ENCODE measurements at places on chromosomes 7 and 10.

DNA sequence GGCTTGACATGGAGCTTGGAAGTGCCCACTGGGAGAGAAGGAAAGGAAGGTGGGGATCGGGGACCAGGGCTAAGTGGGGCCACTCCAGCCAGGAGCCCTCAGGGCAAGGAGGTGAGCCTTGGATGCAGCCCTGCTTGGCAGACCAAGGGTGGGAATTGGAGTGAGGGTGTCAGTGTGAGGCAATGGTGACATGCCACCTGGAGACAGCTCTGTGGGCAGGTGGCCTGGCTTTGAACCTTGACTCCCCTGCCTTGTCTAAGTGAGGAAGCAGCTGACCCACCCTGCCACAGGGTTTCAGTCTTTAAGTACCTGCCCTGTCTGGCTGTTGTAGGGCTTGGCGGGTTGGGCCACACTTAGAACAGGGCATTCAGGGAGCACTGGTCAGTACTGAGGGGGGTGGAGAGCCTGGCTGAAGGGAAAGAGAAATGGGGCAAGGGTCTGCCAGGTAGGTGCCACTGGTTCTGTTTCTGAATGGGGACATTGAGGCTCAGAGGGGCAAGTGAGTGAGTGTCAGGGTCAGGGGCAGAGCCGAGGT lies 4.8 kb downstream of the RAMP3 start:
- DNase-seq, result no peak

DNA sequence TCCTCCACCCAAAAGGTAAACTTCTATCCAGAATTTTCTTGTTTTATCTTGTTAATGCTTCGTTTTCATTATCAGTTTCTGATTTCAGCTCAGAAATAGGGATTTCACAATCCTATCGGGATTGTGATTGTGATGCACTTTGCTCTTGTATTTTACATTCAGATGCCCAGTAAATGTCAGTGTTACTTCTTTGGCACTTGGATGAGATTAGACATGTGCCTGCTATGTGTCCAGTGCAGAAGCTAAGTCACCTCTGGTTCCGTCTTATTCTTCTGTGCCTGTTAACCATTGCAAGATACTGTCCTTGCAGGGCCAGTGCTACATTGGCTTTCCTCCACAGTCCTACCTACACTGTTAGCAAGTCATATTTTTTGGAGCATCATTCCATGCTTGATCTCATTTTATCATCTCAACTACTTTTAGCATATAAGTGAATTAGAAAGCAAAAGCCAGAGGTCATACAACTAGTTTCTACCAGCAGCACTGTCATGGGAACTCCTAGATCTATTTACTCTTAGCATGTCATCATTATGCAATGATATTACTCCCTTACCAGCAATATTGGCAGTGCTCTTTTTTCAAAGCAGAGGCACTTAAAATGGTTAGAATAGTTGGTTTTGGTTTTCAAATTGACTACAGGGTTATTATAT lies 26.7 kb downstream of the ZNF277 start:
- no peak for DNase-seq

GRCh38 chr10:526651-527312 lies 162.7 kb downstream of the DIP2C start:
- no peak for DNase-seq

DNA sequence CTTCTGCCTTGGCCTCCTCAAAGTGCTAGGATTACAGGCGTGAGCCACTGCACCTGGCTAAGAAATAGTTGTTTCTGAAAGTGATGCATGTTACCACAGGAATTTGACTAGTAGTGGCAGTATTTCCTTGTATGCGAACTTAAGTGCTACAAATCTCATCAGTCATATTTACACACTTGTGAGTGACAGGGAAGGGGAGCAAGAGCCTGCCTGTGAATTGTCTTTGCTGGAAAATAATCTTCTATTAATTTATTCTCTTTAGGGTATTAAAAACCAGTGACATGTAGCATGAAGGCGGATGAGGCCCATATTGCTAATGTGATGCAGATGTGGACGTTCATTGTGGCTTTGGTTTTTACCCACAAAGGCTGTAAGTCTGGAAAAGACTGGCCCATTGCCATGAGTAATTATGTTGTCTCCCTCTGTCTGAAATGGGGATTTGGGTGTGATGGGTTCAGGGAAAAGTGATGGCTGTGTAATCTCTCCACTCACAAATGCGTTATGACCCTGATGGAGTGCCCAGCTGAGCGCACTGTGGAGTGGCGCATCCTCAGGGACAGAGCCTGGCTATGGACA lies 97.6 kb downstream of the CCNY start:
- DNase-seq, result no peak

GRCh38 chr7:26181474-26182227 lies 18.9 kb downstream of the HNRNPA2B1 start:
- no peak for DNase-seq

DNA sequence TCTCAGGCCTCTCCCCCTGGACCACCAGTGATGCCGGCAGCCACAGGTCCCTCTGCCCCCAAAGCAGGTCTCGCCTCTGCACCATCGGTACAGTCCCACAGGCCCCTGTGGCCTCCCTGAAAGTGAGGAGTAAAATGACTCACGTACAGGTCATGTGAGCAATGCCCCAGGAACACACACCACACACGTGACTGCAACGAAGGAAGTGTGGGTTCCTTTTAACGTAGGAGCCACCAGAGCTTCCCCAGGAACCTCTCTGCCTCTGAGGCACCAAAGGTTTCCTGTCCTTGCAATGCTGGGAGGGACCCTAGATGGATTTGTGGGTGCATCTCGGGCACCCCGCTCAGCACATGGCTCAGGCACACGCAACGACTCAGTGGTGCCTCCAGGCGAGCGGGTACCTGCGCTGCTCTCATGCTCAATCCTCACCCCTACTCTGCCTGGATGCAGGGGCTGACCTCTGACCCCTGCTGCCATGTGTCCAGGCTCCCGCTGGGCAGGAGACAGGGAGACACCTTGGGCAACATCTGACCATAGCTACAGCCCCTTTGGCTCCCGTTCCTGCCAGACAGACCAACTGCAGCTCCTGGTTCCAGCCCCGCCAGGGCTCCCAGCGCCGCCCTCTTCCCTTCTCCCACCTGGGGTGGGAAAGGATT lies 120.7 kb downstream of the PRKAG2 start:
- no peak for DNase-seq

DNA sequence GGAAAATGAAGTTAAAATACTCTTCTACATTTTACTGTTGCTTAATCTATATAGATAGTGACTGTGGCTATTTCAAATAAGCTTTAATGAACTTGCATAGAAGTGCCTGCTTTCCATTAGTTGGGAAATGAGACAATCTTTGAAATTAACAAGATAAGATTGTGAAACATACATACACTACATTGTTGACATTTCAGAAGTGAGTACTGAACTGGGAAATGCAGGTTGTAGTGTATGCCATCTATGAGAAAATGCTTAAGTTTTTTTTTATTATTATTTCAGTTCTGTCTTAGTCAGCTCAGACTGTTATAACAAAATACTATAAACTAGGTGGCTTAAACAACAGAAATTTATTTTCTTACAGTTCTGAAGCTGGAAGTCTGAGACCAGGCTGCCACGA lies 49.6 kb upstream of the CSTF2T start:
- no peak for DNase-seq

DNA sequence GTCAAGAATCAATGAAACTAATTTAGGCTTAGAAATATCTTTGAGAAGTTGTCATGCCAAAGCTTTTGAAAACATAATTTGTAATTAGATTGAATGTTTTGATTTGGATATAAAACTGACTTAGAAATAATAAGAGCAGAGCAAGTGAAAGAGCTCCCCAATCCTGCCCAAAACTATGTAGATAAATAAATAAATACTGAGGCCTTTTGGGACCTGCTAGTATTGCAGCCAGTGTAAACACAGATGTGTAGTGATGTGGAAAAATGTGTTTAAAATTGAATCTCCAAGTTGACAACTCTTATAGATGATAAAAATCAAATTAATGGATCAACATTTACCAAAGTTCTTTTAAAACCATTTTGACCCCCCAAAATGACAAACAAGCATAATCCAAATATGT lies 896.1 kb downstream of the CNTNAP2 start:
- no peak for DNase-seq

- no peak for DNase-seq
Measured at GRCh38 chr10:124285587-124286527, 132.9 kb downstream of the OAT start.

All from NCI-H2081 treated with DMSO at 0.1 percent for 48 hours (cell line).